HT-29 (cell line): ENCODE measurements at places on chromosomes 16 and 17. TPM values are rescaled to one million over a fixed set of nuclear protein-coding genes. Genes with fewer than 3 reads are reported as not detected.

DNA sequence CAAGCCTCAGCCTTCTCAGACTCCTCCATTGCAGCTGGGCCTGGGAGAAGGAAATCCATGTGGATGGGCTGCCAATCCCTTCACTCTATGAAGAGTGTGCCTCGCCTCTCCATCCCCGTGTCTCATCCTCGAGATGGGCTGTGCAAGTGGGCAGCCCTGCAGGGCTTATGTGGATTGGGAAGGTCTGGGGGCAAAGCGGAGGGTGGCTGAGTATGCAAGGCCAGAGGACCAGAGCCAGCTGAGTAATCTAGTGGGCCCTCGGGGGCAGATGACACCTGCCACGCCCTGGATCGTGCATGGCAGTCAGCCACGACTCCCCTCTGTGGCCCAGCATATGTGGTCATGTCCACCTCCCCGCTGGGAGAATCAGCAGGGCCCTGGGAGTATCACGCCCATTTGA lies 78.9 kb downstream of the IRX5 start:
- no peak for DNase-seq

DNA sequence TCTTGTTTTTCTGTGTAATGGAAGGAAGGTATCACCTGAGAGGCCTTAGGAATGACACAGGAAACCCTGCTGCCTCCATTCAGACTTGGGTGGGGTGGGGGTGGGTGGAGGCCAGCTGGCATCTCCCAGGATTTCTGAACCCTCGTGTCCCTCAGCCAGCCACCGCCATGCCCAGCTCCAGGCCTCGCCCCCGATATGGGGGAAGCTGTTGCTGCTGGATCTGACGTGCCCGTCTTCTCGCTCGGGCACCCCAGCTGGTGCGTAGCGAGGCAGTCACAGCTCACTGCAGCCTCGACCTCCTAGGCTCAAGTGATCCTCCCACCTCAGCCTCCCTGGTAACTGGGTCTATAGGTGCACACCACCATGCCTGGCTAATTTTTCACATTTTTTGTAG lies 220.0 kb upstream of the CHMP6 start:
- DNase-seq = no peak

- DNase-seq = no peak
Measured at GRCh38 chr17:40582328-40582901, 17.1 kb upstream of the CCR7 start.

ZNF213 gene
- 5.8 and 7.2 TPM in 2 replicates for total RNA-seq

DNA sequence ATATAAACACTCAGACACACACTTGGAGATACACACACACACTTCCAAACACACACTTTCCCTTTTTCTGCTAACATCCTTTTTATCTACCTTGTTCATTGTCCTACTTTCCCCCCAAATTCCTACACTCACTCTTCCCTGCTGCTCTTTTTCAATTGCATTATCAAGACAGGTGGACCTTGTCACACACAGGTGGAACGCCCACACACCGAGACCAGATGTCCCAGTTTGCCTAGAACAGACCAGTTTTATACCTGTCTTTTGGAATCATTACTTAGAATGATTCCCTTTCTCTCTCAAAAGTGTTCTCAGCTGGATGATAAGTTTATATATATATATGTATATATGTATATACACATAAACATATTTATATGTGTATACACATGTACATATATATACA lies 50.7 kb upstream of the ARHGAP44 start:
- no peak for DNase-seq

- DNase-seq = no peak
Measured at GRCh38 chr16:72480911-72481310, 309.0 kb upstream of the PMFBP1 start.
